ENCODE measurements at places on chromosomes 7 and 10. TPM values are rescaled to one million over a fixed set of nuclear protein-coding genes. Genes with fewer than 3 reads are reported as not detected.

The UBE2D1 gene
- 22.5 TPM for total RNA-seq

DNA sequence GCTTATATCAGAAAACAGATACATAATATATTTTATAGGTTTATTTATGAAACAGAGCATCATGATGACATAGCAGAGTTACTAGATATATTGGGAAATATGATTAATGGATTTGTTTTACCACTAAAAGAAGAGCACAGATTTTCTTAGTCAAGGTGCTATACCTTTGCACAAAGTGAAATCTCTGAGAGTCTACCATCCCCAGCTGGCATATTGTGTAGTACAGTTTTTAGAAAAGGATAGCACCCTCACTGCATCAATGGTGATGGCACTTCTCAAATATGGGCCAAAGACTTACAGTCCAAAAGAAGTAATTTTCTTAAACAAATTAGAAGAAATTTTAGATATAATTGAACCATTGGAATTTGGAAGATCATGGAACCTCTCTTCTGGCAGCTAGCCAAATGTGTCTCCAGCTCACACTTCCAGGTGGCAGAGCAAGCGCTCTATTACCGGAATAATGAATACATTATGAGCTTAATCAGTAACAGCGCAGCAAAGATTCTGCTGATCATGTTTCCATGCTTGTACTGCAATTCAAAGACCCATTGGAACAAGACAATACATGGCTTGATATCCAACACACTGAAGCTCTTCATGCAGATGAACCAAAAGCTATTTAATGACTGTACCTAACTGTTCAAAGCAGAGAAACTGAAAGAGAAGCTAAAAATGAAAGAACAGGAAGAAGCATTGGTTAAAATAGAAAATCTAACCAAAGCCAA lies 21.9 kb upstream of the CREB3L2 start:
- DNase-seq = no peak

DNA sequence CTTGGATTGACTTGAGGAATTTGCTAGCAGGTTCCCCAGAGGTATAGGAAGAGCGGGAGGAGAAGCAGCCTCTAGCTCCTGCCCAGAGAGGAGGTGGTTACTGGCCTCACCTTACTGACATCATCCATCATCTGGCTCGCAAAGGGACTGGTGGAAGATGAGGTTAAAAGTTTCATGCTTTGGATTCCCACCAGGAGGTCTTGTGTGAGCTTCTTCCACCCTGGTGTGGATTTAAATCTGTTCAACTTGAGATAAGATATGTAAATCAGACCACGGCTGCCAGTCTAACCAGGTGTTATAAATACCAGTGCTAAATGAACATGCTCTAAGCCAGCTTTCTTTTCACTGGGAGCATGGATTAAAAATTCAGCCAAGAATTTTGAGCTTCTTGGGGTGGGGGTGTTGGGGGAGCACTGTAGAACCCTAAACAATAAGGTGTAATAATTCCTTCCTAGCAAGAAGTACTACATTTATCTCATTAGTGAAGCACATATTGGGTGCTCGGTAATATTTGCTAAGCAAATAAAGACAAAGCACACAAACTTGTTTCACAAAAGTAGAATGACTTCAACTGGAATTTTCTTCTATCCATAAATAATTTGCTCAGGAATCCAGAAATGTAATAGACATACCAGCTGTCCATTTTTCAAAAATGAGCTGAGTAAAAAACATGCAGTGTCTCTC lies 7.8 kb downstream of the PROSER2 start:
- no peak for DNase-seq

GRCh38 chr7:147670759-147671158 lies 919.8 kb upstream of the C7orf33 start:
- no peak for DNase-seq

- no peak for DNase-seq
These were observed 696.9 kb upstream of the NRP1 start for GRCh38 chr10:34031400-34031799.

The PGAM1 gene
- 197 TPM for total RNA-seq

DNA sequence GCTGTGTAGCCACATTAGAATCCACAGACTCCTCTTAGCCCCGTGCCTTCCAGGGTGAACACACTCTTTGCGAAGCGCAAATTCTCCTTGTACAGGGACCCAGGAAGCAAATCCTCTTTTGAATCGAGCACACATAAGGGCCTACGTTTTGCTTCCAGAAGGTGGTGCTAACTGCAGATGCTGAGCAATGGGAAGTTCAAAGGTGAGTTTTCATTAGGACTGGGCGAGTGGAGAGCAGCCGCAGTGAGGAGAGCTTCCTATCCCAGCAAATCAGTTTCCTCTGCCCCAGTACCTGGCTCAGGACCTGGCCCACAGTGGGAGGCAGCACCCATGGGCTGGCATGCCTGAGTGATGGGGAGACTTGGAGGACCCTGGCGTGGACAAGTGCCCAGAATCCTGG lies 23.5 kb upstream of the GPR26 start:
- peak; percentile 17 for DNase-seq

The SPOCK2 gene
- 28.5 TPM for total RNA-seq

DNA sequence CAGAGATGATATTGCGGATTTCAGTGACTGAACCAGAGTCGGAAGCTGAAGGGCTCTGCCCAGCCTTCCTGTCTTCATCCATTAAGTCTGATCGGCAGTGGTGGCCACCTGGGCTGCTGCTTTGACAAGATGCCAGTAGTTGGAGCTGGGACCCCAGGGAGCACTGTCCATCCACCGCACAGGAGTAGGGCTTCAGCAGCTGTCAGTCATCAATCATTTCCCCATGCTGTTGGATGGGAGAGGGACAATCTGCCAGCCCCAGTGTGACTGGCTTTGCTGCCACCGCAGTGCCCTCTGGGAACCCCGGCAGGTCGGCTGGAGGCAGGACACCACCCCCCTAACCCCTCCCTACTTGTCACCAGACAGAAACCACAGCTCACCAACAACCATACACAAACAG lies 23.0 kb upstream of the GPR146 start:
- DNase-seq = no peak

The NRP1 gene
- 51.2 TPM for total RNA-seq

GRCh38 chr10:69577268-69578232 lies 4.3 kb upstream of the NEUROG3 start:
- no peak for DNase-seq

The NUPR2 gene
- total RNA-seq = not detected

The TMEM176A gene
- 3.6 TPM for total RNA-seq

DNA sequence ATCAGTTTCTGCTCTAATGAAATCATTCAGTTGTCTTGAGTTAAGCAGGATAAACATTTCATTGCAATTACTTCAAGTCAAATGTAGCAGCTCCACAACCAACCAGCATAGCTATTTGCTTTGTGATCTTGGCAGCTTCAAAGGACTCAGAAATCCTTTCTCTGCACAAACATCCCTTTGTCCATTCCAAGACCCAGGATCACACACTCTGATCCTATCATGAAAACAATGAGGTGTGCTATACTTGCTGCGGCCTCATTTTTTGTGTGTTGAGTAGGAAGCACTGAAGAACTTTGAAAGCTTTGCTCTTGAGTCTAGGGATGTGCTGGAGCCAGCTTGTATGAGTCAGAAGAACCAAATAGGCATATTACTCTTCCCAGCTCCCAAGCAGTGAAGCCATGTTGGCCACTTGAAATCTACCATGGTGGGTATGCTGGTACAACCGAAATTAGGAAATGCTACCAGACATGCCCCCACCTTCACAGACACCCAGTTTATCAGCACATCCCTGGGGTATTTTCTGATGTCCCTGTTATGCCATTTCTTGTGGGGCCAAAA lies 199.4 kb upstream of the PRSS58 start:
- DNase-seq = no peak

GRCh38 chr7:130489140-130489983 lies 2.5 kb upstream of the MEST start:
- DNase-seq = no peak

The ZNF248 gene
- 16.3 TPM for total RNA-seq

DNA sequence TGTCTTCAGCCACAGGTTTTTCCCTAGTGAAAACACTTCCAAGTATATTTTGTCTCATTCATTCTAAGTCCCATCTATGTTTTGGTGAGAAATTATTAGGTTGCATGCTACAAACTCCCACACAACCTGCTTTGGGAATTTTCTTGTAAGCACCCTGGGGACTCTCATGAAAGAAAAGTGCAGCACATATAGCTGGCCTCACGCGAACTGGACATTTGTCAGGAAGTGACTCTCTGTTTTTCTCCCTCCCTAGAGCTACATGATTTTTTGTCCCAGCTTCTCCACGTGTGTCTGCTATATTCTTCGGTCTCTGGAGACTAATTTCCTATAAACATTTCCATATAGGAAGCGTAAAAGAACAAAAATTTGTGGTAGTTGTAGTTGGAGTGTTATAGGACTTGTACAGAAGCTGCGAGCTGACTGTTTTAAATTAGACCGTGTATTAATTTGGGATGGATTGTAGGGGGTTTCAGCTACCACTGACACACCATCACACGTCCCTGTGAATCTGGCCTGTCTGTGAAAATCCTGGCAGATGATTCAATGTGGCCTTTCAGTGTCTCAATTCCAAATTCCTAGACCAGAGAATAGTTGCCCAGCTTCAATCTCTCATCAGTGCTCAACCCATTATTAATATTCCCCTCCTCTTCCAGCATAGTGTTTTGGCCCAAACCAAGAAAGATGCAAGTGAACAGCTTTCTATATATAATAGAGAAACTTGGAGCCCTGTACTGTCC lies 40.2 kb downstream of the ARL4A start:
- DNase-seq = no peak

The MACC1 gene
- 11.1 TPM for total RNA-seq

DNA sequence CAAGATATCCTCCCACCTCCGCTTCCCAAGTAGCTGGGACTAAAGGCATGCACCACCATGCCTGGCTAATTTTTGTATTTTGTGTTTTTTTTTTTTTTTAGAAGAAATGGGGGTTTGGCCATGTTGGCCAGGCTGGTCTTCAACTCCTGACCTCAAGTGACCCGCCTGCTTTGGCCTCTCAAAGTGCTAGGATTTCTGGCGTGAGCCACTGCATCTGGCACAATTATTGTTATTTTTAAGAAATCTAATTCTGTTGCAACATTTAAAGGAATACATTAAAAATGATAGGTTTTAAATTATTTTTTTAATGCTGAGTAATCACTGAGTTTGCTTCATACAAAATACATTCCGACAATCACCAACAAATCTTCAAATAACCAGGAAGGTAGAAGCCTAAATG lies 178.1 kb upstream of the SEMA3E start:
- no peak for DNase-seq

DNA sequence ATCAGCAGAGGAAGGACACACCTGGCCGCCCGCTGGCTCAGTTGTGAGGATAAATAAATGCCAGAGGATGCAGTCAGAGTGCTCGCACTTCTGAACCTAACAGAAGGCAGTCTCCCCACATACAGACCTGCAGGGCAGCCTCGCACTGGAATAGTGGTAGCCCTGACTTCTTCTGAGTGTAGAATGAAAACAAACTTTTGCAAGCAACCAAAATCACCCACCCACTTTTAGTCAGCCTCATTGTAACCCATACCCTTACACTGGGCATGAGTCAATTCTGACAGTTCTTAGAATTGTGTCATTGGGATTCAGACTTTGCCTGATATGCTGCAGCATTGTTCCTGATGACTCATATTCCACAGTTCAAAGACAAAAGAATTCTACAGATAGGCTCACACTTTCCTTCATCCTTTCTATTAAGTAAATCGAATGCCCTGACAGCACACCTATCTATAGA lies 167.0 kb upstream of the CDK1 start:
- DNase-seq = no peak

DNA sequence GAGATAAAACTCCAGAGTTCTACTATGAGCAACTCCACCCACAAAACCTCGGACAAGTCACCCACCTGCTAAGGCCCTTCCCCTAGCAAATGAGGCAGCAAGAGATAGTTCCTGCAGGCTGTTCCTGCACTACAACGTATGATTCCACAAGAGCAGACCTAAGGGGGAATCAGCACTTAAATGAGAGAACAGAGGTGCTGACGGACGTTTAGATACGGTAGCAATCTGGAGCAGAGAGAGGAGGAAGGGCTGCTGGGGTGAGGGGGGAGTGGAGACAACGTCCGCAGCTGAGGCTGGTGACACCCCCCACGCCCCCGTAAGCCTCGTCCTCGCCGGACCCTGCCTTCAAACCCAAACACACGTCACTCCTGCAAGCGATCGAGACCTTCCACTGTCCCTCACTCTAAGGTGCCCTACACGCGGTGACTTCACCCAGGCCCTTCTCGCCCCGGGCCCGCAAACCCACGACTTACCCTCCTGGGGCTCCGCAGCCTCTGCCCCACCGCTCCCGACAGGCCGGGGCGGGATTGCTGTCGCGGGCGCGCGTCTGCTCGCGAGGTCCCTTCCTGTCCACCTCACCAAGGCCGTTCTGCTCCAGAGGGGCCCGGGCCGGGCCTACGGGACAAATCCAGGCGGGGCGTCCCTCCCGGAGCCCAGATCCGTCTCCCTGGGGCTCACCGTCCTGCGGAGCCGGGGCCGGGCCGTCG lies 635 bp downstream of the ZNF12 start:
- DNase-seq = peak; percentile 57

DNA sequence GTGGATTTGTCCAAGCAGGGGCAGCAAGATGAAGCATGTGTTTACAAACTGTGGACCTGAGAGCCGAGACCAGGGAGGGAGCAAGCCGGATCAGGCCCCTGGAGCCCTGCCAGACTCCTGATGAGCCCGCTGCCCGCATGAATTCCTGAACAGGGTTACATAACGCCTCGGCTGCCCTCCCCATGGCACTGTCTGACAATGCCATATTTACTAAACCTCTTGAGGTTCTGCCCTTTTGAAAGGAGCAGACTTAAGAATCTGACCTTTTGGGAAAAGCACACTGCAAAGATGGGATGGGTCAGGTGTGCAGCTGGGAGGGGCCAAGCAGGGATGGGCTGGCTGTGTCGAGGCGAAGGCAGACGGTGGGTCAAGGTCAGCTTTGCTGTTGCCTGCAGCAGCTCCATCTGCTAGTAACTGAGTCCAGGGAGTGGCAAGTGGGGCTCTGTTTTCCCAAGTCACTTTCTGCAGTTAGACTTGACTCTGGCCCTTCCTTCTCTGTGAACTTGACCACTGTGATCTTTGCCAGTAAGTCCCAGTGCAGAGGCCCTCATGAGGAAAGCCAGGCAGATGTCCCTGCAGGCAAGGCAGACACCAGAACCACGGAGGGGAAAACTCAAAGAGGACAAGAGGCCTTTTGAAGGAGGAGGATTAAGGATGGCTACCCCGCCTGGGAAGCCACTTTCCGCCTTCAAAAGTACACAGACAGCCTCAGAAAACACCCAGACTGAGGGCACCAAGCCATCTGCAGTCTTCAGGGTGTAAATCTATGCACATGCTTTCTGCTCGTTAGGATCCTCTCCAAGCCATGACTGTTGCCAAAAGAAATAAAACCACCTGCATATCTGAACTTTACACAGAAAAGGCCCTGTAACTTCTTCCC lies 175.8 kb downstream of the TNS3 start:
- DNase-seq = no peak

Measured in mesothelial cell of epicardium (in vitro differentiated cells).